ENCODE measurements at places on chromosomes 7 and 10.

- DNase-seq: no peak
These were observed 45.9 kb downstream of the SGMS1 start for GRCh38 chr10:50577681-50578350.

GRCh38 chr10:52977581-52977980, 205.0 kb upstream of the MBL2 start:
- DNase-seq: no peak

GRCh38 chr7:122790132-122790531, 87.4 kb upstream of the RNF148 start:
- no peak for DNase-seq

- DNase-seq: no peak
These were observed 38.0 kb downstream of the ZNF777 start for GRCh38 chr7:149422914-149423301.

GRCh38 chr10:125161707-125162119, 1.4 kb upstream of the CTBP2 start:
- no peak for DNase-seq

DNA sequence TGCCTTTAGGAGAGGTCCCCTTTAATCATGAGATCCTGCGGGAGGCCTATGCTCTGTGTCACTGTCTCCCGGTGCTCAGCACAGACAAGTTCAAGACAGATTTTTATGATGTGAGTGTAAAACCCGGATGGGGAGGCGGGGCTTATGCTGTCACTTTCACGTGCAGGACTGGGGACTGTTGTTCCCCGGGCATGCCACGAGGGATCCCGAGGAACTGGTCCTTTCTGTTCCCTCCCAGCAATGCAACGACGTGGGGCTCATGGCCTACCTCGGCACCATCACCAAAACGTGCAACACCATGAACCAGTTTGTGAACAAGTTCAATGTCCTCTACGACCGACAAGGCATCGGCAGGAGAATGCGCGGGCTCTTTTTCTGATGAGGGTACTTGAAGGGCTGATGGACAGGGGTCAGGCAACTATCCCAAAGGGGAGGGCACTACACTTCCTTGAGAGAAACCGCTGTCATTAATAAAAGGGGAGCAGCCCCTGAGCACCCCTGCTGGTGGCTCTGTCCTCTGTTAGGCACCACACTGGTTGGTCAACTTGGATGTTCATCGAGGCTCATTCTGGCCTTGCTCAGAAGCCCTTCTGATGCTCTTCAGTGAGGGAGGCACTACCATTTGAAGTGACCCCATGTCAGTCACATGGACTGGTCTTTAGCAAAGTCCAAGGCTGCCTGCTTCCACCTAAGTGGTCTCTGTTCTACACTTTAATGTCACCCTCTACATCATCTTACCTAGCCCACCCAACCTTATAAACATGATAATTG, 2.8 kb downstream of the COPS6 start:
- no peak for DNase-seq

GRCh38 chr7:7693881-7694280, 24.5 kb downstream of the RPA3 start:
- DNase-seq: peak; percentile 85

DNA sequence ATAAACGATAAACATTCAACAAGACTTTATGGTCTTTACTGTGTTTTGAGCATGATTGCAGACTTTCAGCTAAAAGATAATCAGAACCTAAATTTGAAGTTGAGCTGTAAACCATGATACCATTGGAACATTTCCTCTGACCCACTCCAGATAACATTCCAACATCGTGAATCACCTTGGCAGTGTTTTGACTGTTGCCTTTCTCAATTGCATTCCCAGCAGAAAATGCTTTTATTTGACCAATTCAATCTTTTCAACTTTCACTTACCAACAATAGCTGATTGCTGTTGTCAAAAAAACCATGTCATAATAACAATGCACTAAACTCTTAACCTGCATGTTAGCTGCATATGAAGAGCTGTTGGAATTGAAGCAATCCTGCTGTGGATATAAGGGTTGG, 165.5 kb downstream of the MDFIC start:
- peak; percentile 74 for DNase-seq

- no peak for DNase-seq
These were observed 81.5 kb downstream of the DNAH11 start for GRCh38 chr7:21624320-21624719.

DNA sequence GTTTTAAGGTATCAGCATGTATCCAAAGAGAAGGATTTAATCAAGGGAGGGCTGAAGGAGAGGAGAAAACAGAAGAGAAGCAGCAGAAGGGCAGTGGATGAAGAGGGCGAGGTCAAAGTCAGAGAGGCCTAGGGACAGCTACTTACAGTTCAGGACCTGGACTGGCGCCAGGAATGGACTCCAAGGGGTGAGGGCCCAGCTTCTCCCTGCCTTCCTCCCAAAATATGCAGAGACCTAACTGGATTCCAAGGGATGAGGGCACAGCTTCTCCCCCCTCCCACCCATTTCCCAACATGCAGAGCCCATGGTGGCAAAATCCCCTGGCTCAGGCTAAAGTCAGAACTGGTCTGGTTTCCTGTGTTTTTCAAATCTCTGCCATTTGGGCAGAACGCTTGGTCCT, 3.4 kb upstream of the TCF7L2 start:
- no peak for DNase-seq

GRCh38 chr10:28179743-28180099, 123.1 kb downstream of the MPP7 start:
- DNase-seq: no peak

DNA sequence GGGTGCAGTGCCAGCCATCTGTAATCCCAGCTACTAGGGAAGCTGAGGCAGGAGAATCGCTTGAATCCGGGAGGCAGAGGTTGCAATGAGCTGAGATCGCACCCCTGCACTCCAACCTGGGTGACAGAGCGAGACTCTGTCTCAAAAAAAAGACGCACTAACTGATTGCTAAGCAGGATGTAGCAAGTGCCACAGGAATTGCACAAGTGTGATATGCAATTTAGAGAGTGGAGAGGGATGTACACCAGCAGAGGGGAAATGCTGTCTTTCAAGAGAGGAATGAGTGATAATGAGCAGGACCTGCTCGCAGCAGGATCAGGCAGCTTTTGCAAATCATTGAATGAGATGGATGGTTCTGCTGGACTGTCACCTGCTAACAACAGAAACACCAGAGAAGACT, 13.3 kb upstream of the SLC16A12 start:
- DNase-seq: no peak

GRCh38 chr10:7400068-7400715, 10.6 kb downstream of the SFMBT2 start:
- no peak for DNase-seq

DNA sequence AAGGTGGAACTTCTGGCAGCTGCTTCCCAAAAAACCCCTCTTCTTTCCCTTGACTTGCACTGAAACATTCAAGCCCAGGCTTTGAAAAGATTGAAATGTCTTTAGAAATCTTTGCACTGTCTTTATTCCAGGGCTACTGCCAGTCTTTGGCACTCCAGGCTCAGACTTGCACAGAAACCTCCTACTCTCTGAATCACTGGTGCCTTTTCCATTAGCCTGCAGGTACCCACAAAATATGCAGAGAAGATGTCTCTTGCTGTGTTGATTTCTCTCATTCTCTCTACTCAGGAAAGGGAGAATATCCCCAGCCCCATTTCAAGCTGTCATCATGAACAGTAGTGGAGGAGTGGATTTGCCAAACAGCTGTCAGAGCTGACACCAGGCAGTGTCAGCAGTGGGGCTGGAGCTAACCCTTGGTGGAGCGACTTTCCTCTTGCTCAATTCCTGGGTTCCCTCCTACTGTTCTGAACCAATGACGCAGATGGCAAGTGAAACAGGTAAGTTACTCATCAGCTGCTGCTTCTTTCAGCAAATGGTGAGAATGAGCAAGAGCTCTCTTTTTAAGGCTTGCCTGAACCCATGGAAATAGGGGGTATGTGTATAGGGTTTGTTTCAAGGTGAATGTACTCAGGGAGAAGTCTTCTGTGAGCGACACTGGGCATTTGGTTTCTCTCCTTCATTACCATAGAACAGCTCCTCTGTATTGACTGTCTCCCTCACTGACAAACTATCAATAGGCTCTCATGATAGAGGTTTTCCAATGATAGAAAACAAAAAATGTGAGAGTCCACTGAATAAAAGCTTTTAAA, 362.4 kb downstream of the ADRA2A start:
- DNase-seq: no peak

- no peak for DNase-seq
These were observed 30.8 kb upstream of the NRP1 start for GRCh38 chr10:33365301-33365700.

DNA sequence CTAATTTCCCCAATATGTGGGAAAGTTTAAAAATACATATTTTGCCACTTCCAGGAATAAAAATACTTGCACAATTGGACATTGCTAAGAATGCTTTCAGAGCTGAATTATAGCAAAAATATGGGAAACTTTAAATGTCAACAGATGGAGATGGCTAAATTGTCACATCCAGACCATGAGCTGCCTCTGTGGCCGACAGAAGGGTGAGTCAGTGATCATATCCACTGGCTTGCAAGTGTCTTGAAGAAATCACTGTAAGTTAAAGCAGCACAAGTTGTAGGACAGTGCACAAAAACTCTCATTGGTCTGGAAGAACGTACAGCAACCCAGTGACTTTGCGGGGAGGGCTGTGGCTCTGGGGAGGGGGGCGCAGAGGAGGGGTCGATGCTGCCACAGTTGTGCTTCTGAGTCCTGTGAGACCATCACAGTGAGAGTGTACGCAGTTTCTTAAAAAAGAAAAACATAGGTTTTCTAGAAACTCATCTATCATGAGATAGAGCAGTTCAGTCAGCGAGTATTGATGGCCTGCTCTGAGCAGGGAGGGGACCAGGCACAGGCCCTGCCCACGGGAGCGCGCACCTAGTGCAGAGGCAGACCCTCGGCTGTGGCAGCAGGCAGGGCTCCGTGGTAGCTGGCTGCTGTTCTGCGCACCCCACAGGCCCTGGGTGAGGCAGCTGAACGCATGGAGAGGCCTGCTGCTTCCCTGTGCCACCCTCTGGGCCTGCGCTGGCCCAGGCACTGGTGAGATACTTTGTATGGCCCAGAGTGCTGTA, 25.5 kb downstream of the LRRC27 start:
- no peak for DNase-seq

DNA sequence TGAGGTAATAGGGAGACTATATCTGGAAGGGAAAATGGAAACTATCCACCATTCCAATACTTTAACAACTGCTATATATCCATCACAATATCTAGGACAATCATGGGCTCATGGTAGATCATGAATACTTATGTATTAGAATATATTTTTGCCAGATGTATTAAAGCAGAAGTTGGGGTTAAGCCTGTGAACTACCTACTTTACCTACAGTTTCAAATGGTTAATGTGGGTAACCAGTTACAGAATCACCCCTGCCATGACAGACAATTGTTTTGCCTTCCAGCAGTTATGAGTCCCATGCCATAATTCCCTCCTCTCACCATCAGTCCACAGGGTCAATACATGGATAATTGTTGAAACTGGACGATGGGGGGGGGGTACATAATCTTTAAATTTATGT, 29.9 kb upstream of the RAPGEF5 start:
- no peak for DNase-seq

DNA sequence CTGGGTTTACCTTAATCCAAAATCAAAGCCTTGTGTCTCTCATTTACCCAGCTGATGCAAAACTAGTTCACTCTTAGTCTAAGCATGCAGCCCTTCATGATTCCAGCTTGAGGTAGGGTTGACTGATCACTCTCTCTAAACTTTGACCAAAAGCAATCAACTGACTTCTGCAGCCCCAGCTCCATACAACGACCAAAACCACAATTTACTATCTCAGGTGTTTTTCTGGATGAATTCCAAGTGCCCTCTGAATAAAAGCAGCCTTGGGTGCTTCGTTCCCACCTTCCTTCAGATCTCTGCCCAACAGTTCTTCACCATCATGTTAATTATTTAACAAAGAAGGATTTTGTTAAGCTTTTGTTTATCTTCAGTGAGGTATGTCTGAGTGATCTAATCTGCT, 62.6 kb downstream of the CCDC6 start:
- peak; percentile 7 for DNase-seq

- no peak for DNase-seq
These were observed 24.2 kb downstream of the TRIM8 start for GRCh38 chr10:102668326-102669107.

DNA sequence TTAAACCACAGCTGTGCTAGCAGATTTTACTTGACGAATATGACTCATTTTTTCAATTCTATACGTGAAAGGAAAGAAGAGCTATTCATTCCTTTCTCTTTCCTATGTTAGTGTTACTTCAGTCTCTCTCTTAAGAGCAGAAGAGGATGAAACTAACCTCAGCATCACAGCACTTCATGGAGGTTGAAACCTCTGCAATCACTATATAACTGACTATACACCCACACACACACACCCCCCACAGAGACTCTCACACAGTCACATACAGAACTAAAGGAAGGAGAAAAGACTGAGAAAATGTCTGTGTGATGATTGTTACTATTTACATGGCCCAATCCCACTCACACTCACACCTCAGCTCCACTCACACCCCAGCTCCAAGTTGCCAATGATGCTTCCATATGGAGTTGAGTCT, 104.2 kb downstream of the KIF20B start:
- no peak for DNase-seq

- DNase-seq: no peak
These were observed 99.1 kb downstream of the JCAD start for GRCh38 chr10:29960261-29960660.

DNA sequence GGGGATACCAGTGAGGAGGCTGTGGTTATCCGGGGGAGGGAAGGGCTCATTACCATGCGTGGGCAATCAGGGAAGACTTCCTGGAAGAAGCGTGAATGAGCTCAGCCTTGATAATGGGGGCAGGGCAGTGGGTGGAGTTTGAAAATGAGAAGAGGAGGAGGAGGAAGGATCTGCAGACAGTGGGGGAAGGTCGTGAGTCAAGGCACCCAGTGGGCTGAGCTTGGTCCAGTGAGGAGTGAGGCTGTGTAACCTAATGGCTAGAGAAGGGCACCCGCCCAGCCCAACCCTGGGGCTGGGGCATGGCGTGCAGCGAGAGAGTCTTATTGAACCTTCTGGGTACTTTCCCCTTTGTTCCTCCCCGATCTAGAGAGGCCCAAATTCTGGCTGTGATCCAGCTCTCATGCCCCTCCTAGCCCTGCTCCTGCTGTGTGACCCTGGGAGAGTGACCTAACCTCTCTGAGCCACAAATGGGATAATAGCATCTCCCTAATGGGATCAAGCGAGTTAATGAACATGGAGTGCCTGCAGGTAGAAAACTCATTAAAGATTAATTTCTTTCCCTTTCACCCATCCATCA, 31.5 kb downstream of the CLIP2 start:
- no peak for DNase-seq

DNA sequence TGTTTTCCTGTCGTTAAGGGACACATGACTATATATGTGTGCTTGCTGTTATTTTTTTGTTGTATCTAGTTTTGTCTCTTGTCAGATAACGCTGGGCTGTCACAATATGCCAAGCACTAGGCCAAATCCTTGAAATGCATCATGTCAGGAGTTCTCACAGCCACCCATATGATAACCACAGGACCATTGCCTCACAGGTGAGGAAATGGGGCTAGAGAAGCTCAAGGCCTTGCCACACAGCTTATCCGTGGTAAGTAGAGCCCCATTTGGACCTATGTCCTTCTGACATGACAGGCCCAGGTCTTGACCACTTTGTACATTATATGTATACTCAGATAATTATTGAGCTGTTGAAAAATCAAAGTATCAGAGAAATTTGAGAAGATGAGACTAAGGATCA, 42.0 kb upstream of the TARP start:
- no peak for DNase-seq
